Substantia nigra (tissue), 51 donors: ENCODE measurements at places on chromosomes 1 and 21.

DNA sequence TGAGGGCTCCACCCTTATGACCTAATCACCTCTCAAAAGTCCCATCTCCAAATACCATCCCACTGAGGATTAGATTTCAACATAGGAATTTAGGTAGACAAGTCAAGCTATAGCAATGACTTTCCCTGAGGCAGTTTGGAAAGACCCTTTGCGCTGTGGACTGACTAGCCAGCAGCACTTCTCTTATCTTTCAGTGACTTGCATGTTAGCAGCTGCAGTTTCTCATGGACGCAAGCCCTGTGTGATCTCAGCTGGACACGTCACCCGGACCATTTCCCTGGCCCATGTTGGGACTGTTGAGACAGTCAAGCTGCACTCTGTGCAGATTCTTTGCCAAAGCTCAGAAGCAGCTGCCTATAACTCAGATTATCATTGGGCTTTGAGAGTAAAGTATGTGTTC is 408.1 kb upstream of the USP24 start:
- DNase-seq = no peak

DNA sequence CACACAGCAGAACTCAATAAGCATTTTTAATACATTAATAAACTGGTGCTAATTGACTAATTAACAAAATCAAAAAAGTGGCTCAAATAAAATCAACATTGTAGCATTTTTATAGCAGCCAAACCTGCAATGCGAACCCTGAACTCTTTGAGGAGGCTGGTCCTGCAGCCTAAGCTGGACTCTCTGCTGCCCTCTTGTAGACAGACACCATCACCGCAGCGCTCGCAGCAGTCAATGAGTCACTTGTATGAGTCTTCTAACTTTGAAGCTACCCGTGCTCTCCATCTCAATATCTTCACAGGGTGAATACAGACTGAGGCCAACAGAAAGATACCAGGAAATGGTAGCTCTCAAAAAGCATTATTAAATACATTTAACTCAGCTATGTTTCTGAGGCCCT is 9.7 kb upstream of the KRTAP7-1 start:
- no peak for DNase-seq

DNA sequence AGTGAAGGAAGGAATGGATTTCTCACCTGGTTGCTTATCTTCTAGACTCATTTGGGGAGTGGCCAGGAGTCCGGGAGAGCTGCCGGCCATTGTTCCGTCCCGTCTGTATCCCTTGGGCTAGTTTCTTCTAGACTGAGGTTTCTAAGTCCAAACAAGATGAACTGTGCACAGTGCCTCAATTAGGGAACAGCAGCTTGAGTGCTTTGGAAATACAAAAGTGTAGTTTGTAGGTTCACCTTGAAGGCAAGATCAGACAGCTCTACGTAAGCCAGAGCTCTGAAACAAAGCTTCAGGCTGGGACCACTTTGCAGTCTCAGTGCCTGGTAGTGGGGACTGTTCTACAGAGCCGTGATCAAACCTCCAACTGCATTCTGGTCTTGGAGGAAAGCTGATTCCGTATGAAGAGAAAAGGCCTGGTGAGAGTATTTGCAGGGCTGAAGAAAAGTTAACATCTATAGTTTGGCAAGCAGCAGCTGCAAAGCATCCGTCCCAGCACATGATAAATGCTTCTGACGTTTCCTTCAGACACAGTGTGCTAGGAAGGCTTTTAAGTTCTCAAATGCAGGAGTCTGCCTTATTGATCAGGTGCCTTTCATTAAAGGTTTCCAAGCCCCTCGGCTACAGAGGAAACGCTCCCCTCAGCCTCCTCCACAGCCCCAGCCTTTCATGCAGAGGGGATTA is 432.8 kb downstream of the KIF26B start:
- DNase-seq = no peak

GRCh38 chr1:201763455-201764140 is 65.4 kb upstream of the IPO9 start:
- DNase-seq = no peak

DNA sequence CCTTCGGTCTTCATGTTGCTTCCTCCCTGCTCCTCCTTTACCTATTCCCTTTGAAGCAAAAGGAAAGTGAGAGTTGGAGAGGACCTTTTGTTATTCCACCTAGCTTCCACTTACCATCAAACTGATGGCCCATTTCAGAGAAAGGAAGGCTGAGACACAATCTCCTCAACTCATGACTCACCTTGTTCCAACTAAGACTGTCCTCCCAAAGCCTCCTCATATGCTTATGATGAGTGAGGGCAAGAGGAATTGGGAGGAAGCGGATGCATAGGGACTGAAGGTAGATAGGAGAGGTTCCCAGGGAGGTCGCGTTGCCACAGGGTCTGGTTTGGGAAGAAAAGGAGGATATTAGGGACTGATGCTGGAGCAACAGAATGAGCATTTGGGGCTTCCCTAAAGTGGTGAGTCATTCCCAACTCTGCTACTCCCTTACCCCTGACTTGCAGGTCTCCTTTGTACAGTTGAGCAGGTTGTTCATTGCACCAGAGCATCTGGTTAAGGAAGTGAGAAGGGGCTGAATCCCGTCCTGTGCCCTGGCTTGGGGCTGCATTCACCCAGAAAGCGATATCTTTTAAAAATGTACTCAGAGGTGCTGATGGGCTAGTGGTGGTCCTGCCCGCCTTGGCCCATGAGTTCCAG is 35.0 kb downstream of the LGR6 start:
- DNase-seq = no peak
